ENCODE measurements at places on chromosomes 4 and X. TPM values are rescaled to one million over a fixed set of nuclear protein-coding genes. Genes with fewer than 3 reads are reported as not detected.

NXF3 gene
- not detected for total RNA-seq

BEX2 gene
- 0.38 TPM for total RNA-seq

CSAG1 gene
- not detected for total RNA-seq

NDST3 gene
- 0.29 TPM for total RNA-seq

TLR8 gene
- total RNA-seq: not detected

TCP11X2 gene
- total RNA-seq: not detected

GIMD1 gene
- not detected for total RNA-seq

MSMO1 gene
- 49.6 TPM for total RNA-seq

NUDT10 gene
- total RNA-seq: 0.38 TPM

PPP3CA gene
- total RNA-seq: 83.9 TPM

MGAT4D gene
- not detected for total RNA-seq
